ENCODE measurements at places on chromosomes 5 and 9. TPM values are rescaled to one million over a fixed set of nuclear protein-coding genes. Genes with fewer than 3 reads are reported as not detected.

PTGER4 gene
- polyA plus RNA-seq: 35.9 TPM

CAMK4 gene
- 1.9 TPM for polyA plus RNA-seq

IL5 gene
- polyA plus RNA-seq: not detected

RMRP gene
- 359 TPM for polyA plus RNA-seq

SCGB3A2 gene
- polyA plus RNA-seq: not detected

NTRK2 gene
- polyA plus RNA-seq: 0.01 TPM

HTR1A gene
- polyA plus RNA-seq: not detected

NSG2 gene
- polyA plus RNA-seq: not detected

TXNDC8 gene
- not detected for polyA plus RNA-seq

TDRD7 gene
- 4.9 TPM for polyA plus RNA-seq

LRRC19 gene
- polyA plus RNA-seq: not detected

KCNV2 gene
- polyA plus RNA-seq: not detected

PHF24 gene
- polyA plus RNA-seq: not detected

TRAF1 gene
- 2.6 TPM for polyA plus RNA-seq

SET gene
- polyA plus RNA-seq: 61.1 TPM

PDCD1LG2 gene
- polyA plus RNA-seq: 7.9 TPM

NR2F1 gene
- polyA plus RNA-seq: 33.4 TPM

SPATA31D4 gene
- not detected for polyA plus RNA-seq

C9orf50 gene
- polyA plus RNA-seq: not detected

All from endothelial cell of umbilical vein (primary cell).